Cortex of kidney (tissue), 1 donor: ENCODE measurements at places on chromosomes 4 and X.

DNA sequence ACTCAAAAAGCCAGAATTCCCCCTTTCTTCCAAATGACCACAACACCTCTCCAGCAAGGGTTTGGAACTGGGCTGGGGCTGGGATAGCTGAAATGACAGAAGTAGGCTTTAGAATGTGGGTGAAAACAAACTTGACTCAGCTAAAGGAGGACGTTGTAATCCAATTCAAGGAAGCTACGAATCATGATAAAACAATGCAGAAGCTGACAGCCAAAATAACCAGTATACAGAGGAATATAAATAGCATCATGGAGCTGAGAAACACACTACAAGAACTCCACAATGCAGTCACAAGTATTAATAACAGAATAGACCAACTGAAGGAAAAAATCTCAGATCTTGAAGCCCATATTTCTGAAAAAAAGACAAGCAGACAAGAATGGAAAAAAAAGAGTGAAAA is 95.8 kb upstream of the TET2 start:
- no peak for DNase-seq

- no peak for DNase-seq
Measured at GRCh38 chr4:82890528-82890900, 439 bp downstream of the SEC31A start.

- DNase-seq = no peak
Measured at GRCh38 chr4:7124689-7125442, 57.0 kb upstream of the GRPEL1 start.

DNA sequence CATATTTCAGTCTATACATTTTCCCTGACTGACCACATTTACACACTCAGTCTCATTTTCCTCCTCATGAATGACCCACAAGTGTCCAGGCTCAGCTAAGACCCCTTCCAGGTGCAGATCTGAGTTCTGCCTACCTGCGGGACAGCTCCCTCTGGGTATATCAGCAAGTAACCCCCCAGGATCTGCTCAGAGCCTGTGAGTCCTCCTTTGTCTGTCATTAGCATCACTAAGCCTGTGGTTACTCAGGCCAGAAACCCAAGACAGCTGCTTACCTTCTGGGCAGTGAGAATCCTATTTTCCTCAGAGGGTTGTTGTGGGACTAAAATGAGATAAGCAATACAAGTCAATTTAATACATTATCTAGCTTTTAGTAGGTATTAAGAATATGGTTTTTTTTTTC is 487.6 kb upstream of the BOD1L1 start:
- DNase-seq = no peak

- no peak for DNase-seq
Measured at GRCh38 chr4:187993827-187994226, 1.7 kb upstream of the ZFP42 start.

- DNase-seq = no peak
Measured at GRCh38 chr4:152668338-152668964, 11.3 kb downstream of the TMEM154 start.

DNA sequence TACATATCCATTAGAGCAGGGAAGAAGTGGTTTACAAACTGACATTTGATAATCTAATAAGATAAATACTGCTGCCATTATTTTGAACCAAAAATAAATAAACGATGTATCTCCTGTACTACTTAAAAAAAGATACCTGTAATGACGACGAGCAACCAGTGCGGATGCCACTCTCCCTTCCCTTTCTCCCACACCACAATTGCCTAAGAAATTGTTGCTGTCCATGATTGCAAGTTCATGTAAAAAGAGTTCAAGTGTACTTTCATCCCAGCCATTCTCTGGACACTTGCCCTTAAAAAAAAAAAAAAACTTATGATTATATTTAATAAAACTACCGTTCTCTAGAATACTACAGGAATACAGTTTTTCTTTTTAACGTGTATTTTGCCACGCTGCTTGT is 1.4 kb downstream of the SEPSECS start:
- no peak for DNase-seq

DNA sequence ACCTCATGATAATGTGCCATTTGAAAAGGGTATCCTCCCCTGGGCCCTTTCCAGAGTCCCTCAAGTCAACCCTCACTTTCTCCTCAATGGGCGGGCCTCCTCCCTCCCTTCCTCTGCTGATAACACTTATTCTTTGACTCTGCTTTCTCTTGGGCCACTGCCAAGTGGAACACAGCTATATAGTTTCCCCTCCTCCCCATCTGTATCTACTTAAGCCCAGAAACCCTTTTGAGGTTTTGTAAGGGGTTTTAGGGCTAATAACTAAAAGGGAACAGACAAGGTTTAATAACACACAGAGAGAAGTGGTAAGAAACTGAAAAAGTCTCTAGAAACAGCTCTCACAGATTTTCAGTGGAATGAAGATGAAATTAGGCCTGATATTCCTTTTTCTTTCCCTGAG is 116.7 kb downstream of the GPC3 start:
- DNase-seq = no peak

- no peak for DNase-seq
Measured at GRCh38 chr4:120062663-120063195, 3.9 kb downstream of the MAD2L1 start.

- no peak for DNase-seq
Measured at GRCh38 chrX:75155447-75155826, 646 bp downstream of the ABCB7 start.

- no peak for DNase-seq
Measured at GRCh38 chrX:42538405-42538804, 239.6 kb downstream of the PPP1R2C start.

DNA sequence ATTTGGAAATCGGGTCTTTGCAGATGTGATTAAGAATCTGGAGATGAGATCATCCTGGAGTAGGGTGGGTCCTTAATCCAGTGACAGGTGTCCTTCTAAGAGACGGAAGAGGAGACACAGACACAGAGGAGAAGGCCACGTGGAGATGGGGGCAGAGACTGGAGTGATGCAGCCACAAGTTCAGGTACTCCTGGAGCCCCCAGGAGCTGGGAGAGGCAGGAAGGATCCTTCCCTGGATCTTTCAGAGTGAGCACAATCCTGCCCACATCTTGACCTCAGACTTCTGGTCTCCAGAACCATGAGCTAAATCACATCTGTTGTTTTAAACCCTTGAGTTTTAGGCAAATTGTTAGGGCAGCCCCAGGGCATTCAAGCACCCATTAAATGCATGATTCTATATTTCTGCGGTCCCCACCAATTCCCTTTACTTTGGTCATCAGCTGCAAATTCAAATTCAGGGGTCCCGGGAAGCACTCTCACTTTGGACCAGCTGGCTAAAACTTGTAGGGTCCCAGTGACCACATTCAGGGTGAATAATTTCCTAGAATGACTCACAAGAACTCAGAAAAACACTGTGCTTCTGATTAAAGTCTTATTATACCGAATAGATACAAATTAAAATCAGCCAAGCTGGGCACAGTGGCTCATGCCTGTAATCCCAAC is 12.8 kb upstream of the AKAP17A start:
- no peak for DNase-seq

- DNase-seq = no peak
Measured at GRCh38 chr4:101289306-101289705, 58.0 kb downstream of the PPP3CA start.

DNA sequence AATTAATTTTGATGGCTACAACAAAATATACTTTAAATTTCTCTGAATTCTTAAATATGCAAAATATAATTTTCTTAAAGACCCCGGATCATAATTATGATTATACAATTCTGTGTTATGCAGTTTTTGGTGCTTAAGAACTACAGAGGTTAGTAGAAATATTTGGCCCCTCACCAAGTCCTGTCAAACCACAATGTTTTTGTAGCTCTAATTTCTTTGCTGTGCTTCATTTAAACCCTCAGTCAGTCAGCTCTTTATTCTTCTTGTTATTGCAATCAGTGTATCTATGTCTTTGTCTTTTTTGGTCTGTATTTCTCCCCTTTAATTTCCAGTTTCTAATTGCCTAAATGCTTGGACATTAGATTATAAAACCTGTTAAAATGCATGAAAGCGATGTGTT is 186.1 kb downstream of the CAMK2D start:
- no peak for DNase-seq

DNA sequence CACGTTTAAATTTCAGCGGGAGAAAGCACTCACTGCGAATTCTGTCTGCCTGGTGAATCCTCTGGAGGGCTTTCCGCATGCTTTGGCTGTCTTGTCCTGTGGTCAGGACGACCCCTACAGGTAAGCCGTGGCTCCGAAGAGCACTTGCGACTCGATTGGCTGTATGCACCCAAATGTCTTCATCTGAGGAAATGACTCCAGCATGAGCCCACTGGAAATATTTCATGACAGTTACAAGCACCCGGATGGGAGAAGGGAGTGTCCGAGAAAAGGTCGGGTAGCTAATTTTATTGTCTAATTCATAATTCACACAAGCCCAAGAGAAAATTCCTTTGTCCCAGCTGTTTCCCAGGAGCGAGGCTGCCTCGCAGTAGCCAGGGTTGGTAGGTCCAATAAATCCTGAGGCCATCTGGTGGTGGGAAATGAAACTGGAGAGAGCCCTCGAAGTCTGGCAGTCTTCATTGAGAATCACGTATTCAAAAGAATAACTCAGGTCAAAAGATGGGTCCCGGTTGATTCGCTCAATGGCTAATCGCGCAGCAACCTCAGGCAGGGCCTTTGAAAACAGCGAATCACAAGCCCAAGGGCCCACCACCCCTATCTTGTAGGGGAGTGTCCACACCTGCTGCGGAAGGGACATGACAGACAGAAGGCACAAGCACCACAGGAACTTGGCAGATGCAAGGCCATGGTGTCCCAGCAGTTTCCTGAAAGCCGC is 6.6 kb downstream of the GUCY2F start:
- DNase-seq = no peak

DNA sequence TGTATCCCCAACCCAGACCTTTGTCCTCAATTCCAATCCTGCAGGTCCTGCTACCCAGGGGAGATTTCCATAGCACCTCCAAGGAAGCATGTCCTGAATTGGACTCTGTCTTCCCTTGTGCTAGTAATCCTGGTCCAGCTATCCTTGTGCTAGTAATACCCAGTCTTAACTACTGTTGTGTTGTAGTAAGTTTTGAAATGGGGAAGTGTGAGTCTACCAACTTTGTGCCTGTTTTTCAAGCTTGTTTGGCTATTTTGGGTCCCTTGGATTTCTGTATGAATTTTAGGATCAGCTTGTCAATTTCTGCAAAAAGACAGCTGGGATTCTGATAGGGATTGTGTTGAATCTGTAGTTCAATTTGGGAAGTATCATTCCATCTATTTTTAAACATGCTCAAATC is 51.4 kb downstream of the CD99L2 start:
- DNase-seq = no peak

DNA sequence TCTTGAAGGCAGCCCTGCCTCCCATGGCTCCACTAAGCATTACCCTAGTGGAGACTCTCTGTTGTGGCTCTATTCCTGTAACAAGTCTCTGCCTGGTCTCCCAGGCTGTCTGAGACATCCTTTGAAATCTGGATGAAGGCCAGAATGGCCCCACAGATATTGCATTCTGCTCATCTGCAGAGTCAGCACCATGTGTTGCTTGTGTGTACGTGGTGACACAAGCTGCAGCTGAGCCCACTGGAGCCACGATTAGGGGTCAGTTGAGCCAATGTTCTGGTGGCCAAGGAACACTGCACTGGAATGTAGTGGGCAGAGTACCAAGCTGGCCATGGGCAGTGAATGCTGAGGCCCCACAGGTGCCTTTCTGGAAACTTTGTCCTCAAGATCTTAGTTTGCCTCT is 29.2 kb downstream of the GRID2 start:
- DNase-seq = no peak

GRCh38 chr4:1933700-1934099 is 62.5 kb downstream of the NSD2 start:
- DNase-seq = no peak

- no peak for DNase-seq
Measured at GRCh38 chr4:172887959-172888358, 280.7 kb upstream of the GALNT7 start.

DNA sequence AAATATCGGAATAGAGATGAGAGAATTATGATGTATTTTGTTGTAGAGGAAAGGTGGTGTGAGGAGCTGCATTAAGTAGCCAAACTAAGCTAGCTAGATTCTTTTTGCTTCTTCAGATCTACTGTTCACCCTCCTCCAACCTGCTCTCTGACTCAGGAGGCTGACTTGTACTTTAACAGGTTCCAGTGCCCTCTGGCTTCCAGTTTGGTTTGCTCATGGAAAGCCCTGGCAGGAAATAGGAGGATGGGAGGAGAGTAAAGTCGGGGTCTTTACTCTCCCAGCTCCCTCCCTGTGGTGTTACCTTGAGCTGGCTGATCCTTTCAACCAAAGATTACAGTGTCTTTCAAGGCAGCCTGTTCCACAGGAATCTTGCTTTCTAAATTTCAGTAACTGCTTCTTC is 277.0 kb upstream of the EDA2R start:
- no peak for DNase-seq

DNA sequence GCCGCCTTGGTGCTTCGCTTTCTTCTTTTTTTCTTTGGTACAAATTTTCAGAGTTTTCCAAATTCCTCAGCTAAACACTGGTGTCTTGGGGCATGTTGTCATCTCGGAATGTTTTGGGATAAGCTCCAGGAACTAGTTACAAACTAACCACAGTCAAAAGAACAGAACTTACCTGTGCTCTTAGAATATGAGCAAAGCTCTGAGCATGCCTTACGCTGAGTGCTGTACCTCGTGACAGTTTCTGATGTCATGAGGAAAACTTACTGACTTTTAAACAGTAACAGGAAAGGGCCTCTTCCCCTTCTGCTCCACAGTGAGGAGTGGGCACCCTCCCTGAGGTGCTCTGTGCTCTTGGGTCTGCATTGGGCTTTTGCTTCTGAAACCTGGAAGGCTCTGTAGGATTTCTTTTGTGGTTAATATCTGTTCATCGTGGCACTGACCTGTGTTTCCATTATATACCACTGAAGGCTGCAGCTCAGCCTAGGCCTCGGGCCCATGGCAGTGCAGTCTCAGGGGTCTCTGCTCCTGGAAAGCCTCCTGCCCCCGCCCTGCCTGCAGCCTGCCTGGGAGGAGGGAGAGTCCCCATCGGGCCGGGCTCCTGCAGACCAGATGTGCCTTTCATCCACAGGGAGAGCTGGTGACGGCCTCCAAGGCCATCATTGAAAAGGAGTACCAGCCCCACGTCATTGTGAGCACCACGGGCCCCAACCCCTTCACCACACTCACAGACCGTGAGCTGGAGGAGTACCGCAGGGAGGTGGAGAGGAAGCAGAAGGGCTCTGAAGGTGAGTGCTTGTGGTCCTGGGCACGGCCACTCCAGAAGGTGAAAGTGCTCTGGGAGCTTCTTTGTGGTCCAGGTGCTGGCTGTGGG is 48.7 kb downstream of the NOP14 start:
- no peak for DNase-seq

GRCh38 chr4:40309250-40309774 is 25.8 kb upstream of the CHRNA9 start:
- DNase-seq = no peak

- DNase-seq = no peak
Measured at GRCh38 chrX:11117745-11118144, 6.6 kb downstream of the HCCS start.

- DNase-seq = no peak
Measured at GRCh38 chrX:139803224-139803623, 95.3 kb upstream of the MCF2 start.

DNA sequence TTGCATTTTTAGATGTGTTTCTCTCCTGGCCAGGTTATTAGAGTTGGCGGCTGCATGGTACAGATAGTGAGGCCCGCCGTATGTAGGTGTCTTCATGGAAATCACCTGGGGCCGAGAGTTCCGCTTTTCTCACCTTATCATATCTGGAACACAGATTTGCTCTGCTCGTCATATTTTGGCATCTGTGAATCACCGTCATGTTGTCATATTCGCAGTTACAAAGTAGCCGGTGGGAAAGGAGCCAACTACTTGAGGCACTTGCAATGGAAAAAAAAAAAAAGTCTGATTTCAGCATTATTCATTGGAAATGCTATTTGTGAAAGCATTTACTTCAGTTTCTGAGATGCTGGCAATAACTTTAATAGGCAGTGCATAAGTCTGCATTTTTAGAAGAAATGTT is 1715.2 kb upstream of the TENM3 start:
- DNase-seq = no peak

- DNase-seq = no peak
Measured at GRCh38 chr4:101198682-101199339, 148.5 kb downstream of the PPP3CA start.
